Fibroblast of villous mesenchyme (primary cell): ENCODE measurements at places on chromosomes 7 and 10.

GRCh38 chr10:92848037-92848440 is 281 bp upstream of the EXOC6 start:
- DNase-seq, result no peak

- DNase-seq, result no peak
Observed at GRCh38 chr10:131802996-131803395, 97.8 kb upstream of the PPP2R2D start.

DNA sequence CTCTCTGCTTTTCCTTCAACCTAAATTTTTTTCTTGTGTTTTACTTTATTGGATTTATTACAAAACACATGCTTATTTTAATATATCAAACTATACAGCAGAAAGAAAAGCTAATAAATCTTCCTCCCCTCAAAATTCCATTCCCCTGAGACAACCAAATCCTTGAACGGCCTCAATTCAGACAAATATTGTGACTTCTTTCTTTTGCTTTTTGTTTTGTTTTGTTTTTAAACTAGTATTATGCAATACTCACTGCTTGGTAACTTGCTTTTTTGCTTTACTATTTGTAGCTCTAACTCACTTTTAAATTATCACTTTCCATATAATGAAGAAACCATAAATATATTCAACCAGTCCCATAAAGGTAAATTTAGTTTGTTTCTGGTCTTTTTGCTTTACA is 59.4 kb upstream of the CDK1 start:
- DNase-seq, result peak; percentile 71

DNA sequence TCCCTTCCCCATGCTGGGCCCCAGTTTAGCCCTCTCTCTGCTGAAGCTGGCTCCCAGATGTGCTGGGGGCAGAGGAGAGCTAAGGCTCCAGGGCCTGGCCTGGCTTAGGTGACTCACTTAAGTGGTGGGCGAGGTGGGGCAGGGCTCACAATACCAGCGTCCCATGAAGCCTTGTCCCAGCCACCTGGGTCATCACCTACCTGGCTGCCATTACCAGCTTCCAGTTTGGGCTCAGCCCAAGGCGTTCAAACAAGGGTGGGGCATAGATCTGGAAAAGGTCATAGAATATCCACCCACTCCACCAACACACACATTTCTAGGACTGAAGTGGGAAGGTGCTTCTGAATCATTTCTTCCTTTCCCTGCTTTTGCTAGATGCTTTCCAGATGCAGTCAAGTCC is 8.3 kb downstream of the KAZALD1 start:
- DNase-seq, result no peak

DNA sequence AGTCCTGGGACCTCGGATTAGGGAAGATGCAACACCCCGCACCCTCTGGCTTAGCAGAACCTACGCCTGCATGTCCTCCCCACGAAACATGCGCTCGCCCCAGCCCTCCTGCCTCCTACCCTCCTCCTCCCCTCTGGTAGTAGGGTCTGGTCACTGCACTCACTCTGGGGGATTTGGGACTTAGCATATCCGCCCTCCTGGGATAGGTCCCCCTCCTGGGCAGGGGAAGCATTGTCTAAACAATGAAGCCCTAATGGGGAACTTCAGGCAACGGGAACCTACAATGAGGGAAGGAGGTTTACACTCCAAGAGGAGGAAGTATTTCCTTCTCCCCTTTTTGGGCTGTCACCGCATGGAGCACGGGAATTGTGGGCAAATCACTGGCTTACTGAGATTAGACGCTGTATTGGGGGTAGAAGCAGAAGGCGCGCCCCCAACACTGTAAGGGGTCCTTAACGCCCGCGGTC is 892 bp downstream of the CRHR2 start:
- DNase-seq, result no peak

DNA sequence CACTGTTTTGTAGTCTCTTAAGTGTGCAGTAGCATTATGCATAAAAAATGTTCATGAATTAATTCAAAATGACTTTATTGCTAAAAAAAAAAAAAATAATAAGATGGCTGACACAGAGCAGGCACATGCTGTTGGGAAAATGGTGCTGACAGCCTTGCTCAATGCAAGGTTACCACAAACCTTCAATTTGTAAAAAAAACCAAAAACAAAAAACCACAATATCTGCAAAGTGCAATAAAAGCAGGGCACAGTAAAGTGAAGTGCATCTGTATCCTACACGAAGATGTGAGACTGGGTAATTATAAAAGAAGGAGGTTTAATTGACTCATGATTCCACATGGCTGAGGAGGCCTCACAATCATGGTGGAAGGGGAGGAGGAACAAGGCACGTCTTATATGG is 185.8 kb downstream of the USP6NL start:
- no peak for DNase-seq

- no peak for DNase-seq
Observed at GRCh38 chr7:28811008-28811407, 147.1 kb downstream of the TRIL start.

- DNase-seq, result peak; percentile 81
Observed at GRCh38 chr7:7564323-7564780, 2.3 kb upstream of the MIOS start.

- DNase-seq, result no peak
Observed at GRCh38 chr7:140322759-140323158, 75.6 kb downstream of the SLC37A3 start.

GRCh38 chr10:88848499-88848898 is 3.1 kb downstream of the ANKRD22 start:
- peak; percentile 64 for DNase-seq

GRCh38 chr7:98115746-98116525 is 9.3 kb downstream of the LMTK2 start:
- no peak for DNase-seq

- no peak for DNase-seq
Observed at GRCh38 chr7:45643630-45644029, 69.5 kb downstream of the ADCY1 start.

DNA sequence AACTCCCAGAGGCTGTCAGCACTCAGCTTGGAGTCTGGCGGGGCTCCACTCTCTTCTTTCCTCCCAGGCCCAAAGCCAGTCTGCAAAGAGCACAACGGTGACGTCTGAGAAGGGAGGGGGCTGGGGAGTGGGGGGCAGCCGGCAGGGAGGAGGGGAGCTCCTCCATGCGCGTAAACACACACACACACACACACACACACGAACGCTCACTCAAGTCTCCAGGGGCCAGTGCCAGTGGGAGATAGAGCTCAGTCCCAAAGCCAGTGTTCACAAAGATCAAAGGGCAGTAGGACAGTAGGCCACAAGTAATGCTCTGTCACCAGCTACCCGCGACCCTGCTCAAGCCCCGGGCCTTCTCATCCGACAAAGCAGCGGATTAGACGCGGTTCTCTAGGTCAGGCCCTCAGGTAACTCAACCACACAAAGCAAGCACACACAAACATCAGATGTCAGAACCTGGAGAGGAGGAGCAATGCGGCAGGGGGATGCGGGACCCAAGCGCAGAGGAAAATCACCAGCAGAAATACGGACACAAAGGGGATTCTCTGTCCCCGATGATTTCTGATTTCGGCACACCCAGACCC is 19.9 kb downstream of the TCAF1 start:
- DNase-seq, result peak; percentile 78

DNA sequence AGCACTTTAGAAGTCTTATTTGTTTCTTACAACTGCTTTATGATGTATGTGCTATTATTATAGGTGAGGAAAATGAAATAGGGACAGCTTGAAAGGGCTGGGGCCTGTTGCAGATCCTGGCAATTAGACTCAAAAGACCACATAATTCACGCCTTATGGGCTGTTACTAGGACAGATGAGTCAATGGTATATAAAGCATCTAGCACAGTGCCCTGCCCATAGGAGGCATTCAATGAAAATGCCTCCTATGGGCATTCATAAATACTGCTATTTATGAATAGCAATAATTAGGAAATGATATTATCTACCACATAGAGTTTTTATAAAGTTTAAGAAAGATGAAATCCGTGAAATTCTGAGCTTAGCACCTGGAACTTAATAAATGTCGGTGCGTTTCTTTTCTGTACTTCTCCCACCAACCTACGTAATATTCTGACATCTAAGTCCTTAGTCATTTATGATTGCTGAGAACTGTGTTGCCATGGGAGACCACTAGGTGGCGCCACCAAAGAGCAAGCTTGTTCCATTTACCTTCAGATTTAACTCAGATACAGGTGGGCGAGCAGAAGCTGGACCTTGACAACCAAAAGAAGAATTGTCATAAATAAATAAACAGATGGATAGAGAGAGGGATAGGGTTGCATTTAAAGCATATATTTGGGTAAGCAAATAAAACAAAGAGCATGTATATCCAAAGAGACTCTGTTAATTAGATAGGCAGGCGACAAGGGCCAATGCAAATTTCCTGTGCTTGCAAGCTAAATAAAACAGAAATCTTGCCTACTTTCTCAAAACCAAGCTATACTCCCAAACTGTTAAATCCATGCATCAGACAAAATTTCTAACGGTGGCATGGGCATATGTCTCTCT is 699.9 kb downstream of the INHBA start:
- DNase-seq, result peak; percentile 70

- DNase-seq, result peak; percentile 91
Observed at GRCh38 chr10:76558586-76558985, 1079.0 kb downstream of the KCNMA1 start.

GRCh38 chr10:106341356-106341755 is 823.1 kb downstream of the SORCS1 start:
- no peak for DNase-seq

- no peak for DNase-seq
Observed at GRCh38 chr10:62541811-62542210, 167.6 kb downstream of the ZNF365 start.
